M059J (cell line): ENCODE measurements at places on chromosomes 11 and 22. TPM values are rescaled to one million over a fixed set of nuclear protein-coding genes. Genes with fewer than 3 reads are reported as not detected.

KDM4E gene
- not detected in 2 replicates for total RNA-seq

OR5A1 gene
- not detected in 2 replicates for total RNA-seq

MISFA gene
- total RNA-seq = not detected in 2 replicates

GNG3 gene
- total RNA-seq = not detected in 2 replicates

TEX54 gene
- total RNA-seq = not detected in 2 replicates

FAT3 gene
- 1.2 and 5.8 TPM in 2 replicates for total RNA-seq
